ELR (cell line): ENCODE measurements at places on chromosomes 16 and 17.
A peak's percentile ranks its signal among the peaks of the same experiment; 100 is the strongest.

- DNase-seq = peak; percentile 56
These were observed 610 bp downstream of the VPS4A start for GRCh38 chr16:69311533-69312387.

DNA sequence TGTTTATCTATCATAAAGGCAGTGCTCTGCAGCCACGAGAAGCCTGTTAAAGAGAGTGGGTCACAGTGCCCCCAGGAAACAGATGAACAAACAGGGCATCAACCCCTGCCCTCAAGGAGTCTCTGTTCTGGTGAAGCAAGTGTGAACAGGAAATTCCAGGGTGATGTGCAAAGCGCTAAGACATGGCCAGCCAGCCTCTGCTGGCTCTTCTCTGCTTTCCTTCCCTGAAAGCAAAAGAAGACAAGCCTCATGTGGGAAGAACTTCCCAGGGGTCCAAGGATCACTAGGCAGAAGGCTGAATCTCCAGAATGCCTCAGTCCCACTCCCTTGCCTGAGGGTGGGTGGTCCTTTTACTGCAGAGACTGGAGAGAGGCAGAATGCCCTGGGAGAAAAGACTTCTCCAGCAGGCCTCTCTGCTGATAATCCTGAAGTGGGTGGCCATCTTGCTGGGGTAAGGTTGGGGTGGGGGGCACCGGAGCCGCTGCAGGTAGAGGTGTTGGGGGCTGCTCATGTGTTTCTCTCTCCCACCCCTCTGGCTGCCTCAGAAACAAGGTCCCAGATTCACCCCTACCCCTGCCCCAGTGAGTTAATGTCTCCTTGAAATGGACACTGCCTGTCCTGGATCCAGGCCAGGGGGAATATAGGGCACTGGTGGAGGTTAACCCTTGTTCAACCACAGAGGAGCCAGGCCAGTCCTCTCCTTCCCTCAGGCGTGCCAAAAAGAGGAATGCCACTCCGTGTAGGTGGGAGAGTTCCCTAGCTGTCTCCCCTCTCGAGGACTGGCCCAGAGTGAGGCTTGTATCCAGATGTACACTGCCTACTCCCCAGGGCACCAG, 2.4 kb downstream of the ANKRD13B start:
- DNase-seq = no peak

- DNase-seq = no peak
These were observed 22.3 kb upstream of the DHX40 start for GRCh38 chr17:59542960-59543635.

- DNase-seq = peak; percentile 0
These were observed 983.9 kb upstream of the EEF2KMT start for GRCh38 chr16:6081320-6081976.

DNA sequence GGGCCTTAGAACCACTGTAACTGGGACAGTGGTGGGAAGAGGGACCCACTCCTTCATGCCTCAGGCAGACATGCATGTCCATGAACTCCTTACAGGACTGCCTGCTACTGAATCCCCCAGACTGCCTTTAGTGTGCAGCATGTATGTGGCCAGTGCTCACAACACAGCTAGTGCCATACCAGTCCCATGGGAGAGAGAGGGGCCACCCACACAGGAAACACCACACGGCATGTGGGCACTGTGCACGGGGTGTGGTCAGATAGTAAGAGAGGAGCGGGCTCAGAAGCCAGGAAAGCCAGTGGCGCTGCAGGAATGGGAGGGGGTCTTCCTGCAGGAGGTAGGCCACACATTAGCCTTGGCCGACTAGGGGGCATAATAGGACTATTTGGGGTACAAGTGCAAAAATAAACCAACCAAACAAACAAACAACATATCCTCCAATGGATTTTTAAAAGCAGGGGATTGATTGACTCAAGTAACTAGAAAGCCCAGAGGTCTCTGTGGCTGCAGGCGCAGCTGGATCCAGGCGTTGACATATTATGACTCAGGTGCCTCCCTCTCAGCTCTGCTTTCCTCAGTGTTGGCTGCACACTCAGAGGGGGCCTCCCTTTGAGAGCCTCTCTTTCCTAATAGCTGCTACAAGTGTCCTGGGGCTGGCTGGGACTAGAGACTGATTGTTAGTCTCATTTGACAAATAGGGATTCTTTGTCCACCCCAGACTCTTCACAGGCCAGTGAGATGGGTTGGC, 104.4 kb downstream of the AMFR start:
- DNase-seq = peak; percentile 13

- DNase-seq = no peak
These were observed 62.5 kb upstream of the NFAT5 start for GRCh38 chr16:69503244-69503643.

GRCh38 chr16:50941681-50942080, 199.8 kb downstream of the CYLD start:
- DNase-seq = no peak

DNA sequence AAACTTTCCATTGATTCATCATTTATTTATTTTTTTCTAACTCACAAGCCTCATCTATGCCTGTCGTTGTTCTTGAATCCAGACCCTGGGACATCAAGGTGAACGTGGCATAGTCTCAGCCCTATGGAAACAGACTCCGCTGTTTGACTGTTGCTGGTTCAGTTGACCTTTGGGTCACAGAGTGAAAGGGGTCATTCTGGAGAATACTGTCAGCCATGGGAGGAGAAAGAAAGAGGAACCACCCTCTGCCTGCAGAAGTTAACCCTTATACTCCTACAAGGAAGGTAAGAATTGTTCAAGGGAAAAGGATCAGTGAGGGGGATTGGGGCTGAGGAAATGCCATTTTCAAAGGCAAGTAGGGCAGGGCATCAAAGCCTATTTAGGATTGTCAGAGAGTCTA, 387.6 kb upstream of the MAF start:
- no peak for DNase-seq

DNA sequence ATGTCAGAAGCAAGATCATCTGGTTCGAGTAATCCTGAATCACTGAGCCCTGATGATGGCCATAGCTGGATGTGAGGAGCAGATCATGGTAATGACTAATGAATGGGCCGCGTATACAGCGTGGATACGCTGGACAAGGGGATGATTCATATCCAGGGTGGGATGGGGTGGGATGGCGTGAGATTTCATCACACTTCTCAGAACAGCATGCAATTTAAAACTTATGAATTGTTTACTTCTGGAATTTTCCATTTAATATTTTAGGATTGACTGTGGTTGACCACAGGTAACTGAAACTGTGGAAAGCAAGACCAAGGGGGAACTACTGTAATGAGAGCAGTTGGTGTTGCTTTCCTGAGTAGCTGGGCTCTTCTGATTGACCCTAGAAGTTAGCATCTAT, 225.5 kb downstream of the STX8 start:
- peak; percentile 98 for DNase-seq

DNA sequence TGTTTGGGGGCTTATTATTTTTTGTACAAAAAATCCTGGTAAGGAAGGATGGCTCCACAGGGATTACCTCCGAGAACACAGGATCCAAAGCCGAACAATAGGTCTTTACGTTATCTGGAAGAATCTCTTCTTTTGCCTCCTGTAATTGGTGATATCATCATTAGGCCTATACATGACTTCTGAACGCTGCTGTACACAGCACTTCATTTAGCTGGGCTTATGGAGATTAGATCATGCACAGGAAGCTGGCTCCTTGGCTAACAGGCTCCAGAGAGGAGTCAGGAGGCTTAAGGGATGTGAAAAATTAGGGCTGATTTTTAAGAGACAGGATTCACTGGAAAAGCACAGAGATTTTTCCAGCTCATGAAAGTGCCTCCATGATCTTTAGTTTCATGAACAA, 54.7 kb downstream of the TANGO6 start:
- DNase-seq = no peak

GRCh38 chr17:55903028-55903690, 152.3 kb downstream of the PCTP start:
- DNase-seq = no peak

DNA sequence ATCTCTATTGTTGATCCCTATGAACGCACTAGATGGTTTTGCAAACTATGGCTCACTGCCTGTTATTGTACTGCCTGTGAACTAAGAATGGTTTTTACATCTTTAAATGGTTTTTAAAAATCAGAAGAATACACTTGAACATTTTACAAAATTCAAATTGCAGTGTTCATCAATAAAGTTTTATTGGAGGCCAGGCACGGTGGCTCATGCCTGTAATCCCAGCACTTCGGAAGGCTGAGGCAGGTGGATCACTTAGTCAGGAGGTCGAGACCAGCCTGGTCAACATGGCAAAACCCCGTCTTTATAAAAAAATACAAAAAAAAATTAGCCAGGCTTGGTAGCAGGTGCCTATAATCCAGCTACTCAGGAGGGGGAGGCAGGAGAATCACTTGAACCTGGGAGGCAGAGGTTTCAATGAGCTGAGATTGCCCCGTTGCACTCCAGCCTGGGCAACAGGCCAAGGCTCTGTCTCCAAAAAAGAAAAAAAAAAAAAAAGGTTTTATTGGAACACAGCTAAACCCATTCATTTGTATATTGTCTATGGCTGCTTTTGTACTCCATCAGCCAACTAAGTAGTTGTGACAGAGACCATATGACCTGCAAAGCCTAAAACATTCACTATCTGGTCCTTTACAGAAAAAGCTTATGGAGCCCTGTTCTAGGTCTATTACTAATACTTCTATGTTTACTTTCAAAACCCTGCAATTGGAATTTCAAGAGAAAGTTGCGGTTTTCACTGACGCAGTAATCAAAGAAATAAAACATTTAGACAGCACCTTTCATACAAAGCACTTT, 18.9 kb downstream of the IKZF3 start:
- DNase-seq = peak; percentile 36

DNA sequence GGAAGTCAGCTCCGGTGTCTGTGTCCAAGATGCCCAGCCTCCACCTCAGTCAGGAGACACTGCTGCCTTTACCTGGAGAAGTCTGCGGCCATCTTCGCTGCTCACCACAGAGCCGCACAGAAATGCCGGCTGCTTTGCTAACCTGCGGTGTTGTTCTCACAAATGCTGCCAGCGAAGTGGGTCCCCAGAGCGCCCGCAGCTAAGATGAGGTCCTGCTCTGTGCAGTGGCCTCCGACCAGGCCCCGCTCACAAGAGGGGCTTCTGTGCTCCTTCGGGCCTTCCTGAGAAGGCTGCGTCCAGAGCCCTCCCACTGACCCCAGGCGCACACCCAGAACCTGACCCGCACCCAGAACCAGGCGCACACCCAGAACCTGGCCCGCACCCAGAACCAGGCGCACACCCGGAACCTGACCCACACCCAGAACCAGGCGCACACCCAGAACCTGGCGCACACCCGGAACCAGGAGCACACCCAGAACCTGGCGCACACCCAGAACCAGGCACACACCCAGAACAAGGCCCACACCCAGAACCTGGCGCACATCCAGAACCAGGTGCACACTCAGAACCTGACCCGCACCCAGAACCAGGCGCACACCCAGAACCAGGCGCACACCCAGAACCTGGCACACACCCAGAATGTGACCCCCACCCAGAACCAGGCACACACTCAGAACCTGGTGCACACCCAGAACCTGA, 51.5 kb upstream of the FASN start:
- peak; percentile 30 for DNase-seq

GRCh38 chr16:86895606-86896005, 317.3 kb downstream of the FOXL1 start:
- DNase-seq = no peak

GRCh38 chr16:50747207-50747956, 5.5 kb downstream of the CYLD start:
- peak; percentile 42 for DNase-seq

- no peak for DNase-seq
These were observed 236.6 kb upstream of the MYOCD start for GRCh38 chr17:12429116-12429515.

GRCh38 chr16:4322121-4323052, 6.5 kb downstream of the GLIS2 start:
- no peak for DNase-seq

- no peak for DNase-seq
These were observed 14.8 kb downstream of the SNTB2 start for GRCh38 chr16:69201787-69202186.

DNA sequence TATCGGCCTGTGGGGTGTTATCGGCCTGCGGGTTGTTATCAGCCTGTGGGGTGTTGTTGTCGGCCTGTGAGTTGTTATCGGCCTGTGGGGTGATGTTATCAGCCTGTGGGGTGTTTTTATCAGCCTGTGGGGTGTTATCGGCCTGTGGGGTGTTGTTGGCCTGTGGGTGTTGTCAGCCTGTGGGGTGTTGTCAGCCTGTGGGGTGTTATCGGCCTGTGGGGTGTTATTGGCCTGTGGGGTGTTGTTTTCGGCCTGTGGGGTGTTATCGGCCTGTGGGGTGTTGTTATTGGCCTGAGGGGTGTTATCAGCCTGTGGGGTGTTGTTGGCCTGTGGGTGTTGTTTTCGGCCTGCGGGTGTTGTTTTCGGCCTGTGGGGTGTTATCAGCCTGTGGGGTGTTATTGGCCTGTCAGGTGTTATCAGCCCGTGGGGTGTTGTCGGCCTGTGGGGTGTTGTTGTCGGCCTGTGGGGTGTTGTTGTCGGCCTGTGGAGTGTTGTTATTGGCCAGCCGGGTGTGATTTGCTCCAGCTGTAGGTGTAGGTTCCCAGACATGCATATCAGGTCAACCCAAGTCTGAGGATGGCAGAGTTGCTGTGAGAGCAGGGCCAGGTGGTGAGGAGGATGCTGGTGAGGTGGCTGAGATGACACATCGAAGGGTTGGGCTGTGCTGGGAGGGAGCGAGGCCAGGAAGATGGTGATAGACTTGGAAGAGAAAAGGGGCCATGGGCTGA, 7.1 kb downstream of the TRARG1 start:
- no peak for DNase-seq

DNA sequence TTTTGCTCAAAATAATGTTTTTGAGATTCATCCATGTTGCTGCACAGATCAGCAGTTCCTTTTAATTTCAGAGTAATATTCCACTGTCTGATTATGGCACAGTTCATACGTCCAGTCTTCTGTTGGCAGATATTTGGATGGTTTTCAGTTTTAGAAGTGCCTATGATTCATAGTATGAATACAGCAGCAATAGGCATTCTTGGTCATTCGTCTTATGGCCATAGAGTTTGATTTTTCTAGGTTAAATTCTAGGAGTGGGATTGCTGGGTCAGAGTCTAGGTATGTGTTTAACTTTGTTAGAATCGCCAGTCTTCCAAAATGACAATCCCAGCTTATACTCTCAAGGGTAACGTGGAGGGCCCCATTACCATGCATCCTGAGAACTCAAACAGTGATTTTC, 11.5 kb upstream of the IL34 start:
- peak; percentile 52 for DNase-seq

DNA sequence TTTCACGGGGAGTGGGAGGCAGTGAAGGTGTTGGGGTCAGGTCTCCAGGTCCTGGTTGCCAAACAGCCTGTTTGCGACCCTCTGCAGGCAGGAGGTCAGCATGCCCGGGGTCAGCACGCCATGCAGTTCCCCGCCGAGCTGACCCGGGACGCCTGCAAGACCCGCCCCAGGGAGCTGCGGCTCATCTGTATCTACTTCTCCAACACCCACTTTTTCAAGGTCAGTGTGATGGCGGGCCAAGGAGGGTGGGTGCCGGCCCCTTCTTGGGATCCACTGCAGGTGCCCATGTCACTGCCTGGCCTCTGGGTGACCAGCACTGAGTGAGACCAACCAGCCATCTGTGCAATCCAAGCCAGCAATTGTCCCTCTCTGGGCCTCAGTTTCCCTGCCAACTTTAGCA, 21.3 kb downstream of the ADGRG5 start:
- no peak for DNase-seq

GRCh38 chr16:51834794-51835193, 683.7 kb upstream of the SALL1 start:
- DNase-seq = no peak

- DNase-seq = no peak
These were observed 18.2 kb downstream of the HEATR3 start for GRCh38 chr16:50083996-50084395.

GRCh38 chr16:73064212-73064993, 16.5 kb upstream of the ZFHX3 start:
- peak; percentile 82 for DNase-seq

- peak; percentile 70 for DNase-seq
These were observed 10.0 kb downstream of the BAIAP2 start for GRCh38 chr17:81044764-81045589.
